ENCODE measurements at places on chromosomes 3 and 15.

- DNase-seq, result no peak
Observed at GRCh38 chr15:43107751-43108150, 1.9 kb upstream of the UBR1 start.

DNA sequence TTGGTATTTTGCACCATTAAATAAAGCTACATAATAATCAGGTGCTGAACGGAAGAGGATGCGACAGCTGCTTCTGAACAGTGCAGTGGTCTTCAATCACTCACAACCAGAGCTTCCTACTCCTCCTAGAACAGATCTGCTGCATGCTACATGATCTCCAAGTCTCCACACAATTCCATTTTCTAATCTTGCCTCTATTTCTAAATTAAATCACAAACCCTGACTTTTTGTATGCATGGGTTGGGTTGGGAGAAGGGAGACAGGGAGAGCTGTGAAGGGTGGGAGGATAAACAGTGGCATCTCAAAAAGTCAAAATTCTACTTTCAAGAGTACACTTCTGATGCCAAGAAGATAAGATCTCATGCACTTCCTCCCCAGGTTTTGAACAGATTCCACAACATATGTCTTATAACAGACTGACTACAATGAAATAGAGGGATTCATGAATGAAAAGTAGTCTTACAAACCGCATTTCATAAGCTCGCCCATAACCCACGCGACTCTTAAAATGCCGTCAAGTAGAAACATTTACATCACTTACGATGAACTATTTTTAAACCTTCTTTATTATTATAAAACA lies 57.2 kb downstream of the CHSY1 start:
- DNase-seq, result no peak

DNA sequence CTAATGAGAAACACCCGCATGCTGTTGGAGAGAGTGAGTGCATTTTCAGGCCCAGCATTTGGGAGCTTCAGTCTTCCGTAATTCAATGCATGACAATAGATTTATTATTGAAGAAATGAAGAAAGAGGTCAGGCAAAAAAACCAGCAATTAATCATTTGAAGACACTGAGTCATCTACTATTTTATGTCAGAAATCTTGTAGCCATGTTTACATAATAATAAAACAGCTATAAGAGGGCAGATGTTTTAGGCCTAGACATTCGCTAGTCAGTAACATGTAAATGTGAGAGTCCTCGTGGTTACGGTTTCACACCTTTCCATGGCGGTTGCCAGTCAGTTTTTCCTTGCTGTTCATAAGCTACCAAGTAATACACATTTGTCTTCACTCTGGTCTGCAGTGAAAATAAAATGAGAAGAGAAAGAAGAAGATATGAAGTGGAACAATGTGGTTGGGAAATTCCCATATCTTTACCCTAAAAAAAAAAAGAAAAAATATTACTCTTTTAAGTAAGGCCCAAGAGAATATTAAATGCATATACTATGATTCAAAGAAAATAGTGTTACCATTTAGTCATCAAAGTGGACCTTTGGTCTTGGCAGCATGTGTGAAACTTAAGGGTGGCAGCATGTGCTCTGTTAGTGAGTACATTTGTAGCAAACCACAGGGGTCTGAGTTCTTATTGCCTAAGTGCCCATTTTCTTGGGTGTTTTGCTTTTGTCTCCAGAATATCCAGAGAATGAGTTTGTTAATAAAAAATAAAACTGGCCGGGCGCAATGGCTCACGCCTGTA lies 140.5 kb upstream of the TBL1XR1 start:
- no peak for DNase-seq

DNA sequence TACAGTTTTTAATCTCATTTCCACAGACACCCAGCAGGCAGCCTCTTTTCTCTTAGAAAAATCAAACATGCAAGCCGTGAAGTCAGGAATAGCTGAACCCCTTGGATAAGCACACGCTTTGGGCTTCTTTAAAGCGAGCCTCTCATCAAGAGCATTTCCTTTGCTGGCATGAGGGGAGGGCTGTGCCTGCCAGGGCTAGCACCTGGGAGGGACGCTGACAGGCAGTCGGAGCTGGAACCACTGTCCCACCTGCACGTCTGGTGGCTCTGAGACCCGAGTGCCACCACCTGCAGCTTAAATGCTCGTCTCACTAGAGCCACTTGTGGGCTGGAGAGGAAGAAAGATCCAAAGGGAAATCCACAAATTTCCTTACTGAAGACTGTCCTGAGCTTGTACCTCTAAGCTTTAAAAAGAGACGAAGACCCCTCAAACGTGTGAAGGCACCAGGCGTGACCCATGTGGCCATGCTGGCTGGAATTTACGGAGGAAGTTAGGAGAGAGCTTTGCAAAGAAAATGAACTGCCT lies 9.4 kb downstream of the MAP6D1 start:
- no peak for DNase-seq

- no peak for DNase-seq
Observed at GRCh38 chr3:127785711-127786265, 36.5 kb downstream of the MGLL start.

DNA sequence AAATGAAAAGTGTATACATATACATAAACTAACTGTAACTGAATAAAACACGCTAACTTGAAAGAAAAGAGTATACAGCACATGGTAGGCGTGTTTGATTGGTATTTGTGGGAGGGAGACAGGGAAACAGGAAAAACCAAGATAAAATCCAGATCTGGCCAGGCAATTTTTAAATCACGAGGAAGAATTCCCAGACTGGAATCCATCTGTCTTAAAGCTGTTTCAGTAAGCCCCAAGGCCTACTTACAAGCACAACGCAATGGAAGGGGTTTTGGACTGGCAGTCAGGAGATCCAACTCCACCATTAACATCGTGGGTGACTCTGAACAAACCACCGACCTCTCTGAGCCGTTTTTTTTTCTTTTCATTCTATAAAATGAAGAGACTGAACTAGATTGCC lies 195.8 kb downstream of the OSBPL10 start:
- no peak for DNase-seq

GRCh38 chr15:96092186-96092585 lies 238.3 kb upstream of the NR2F2 start:
- DNase-seq, result no peak

GRCh38 chr15:31352911-31353811 lies 26.5 kb downstream of the KLF13 start:
- DNase-seq, result no peak

DNA sequence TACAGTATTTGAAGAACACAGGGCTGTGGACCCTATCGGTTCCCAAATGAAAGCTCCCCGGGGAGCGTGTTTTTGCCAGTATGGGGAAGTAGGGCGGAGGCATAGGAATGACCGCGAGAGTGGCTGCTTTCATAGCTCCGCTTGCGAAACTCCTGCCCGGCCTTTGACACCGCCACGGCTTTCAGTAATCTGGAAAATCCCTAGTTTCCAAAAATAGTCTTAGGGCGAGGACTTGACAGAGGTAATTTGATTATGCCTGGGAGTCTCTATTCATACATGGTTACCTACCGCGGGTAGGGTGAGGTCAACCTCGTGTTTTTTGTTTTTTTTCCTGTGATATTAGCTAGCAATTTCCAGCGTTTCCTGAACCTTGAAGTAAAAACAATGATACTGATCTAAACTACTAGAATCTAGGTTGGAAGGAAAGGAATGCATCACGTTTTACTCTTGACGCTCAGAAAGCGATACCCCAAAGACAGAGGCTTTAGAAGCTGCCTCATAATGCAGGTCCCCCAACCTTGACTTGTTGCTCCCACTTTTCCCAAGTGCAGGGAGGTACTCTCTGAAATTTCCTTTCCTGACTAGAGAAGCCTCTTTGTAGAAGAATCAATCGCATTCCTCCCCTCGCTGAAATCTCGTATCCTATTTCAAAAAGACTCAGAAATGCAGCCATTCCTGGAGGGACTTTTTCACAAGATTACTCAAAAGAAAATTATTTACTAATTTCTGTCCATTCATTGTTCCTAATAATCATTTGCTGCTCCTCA lies 894 bp upstream of the CCNL1 start:
- DNase-seq, result peak; percentile 31

- DNase-seq, result no peak
Observed at GRCh38 chr3:52490939-52491526, 4.1 kb upstream of the STAB1 start.

DNA sequence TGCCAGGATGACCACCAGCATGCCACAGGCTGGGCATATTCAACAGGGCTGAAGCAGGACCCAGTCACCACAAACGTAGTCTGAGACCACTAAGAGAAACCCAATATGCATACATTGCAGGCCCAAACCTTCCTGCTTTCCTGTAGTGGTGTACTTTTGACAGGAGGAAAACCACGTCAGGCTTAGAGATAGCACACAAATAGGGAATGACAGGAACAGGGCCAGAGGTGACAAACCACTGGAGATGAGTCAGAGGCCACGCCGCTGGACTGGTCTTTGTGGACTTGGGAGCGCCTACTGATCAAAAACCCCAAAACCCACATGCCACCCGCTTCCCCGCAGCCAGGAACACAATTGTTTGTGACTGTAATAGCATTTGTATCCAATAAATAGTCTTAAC lies 3.6 kb upstream of the EFCAB12 start:
- DNase-seq, result no peak

GRCh38 chr15:41989573-41990242 lies 17.4 kb upstream of the EHD4 start:
- peak; percentile 87 for DNase-seq

GRCh38 chr3:150249779-150250470 lies 158.2 kb upstream of the TSC22D2 start:
- no peak for DNase-seq

GRCh38 chr3:77526573-77527113 lies 486.7 kb downstream of the ROBO2 start:
- DNase-seq, result no peak

DNA sequence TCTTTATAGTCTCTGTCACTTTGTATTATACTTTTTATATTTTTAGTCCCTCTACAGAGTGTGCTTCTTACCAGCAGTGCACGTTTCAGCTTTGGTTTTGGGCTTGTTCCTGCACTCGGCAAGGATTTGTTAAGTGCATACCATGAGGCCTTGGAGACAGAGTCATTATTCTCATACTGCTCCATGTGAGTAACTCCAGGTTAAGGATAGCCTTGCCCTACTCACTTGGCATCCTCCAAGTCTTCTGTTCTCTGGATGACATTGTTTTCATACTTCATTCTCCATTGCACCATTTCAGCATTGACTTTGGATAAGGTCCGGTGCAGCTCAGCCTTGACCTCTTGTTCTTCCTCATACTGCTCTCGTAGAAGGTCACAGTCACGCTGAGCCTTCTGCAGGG lies 96.4 kb downstream of the MYH15 start:
- no peak for DNase-seq

DNA sequence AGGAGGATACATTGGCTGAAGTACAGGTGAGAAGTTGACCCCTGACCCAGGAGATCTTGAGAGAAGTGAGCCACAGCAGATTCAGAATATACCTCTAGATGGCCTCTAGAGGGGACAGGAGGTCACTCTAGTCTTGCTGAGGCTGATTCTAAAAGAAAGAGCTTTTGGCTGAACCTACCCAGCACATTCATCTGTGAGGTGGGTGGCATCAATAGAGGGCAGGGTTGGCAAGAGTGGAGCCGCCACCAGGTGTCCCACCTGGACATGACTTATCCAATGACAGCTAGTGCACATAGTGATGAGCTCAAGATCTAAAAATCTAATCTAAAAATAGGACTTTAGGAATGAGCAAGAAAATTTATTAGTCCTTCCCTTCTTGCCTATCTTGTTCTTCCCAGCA lies 51.6 kb downstream of the CYP19A1 start:
- DNase-seq, result no peak

- no peak for DNase-seq
Observed at GRCh38 chr15:47872869-47873432, 155.6 kb downstream of the SEMA6D start.

DNA sequence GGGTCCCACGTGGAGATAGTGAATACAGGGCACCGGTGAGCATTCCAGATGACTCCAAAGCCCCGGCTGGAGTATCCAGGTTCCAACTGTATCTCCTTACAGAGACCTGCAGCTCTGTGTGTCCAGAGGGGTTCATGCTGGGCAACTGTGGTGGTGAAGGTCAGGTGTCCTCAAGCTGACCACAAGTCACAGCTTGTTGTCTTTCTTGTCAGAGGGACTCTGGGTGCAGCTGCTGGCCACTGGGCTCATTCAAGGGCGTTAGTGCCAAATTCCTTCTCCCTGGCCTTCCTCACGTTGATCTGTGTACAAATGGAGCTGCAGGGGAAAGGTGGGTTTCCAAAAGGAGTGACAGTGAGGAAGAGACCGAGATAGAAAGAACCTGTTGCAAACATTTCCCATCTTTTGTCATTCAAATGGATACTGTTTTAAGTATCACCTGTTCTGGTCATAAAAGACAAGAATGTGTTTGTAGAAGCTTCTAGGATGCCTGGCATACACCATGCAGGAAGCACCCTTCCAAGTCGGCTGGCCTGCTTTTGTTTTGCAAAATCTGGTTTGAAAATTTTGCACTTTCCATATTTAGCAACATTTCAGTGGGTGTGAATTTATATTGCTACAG lies 52.5 kb downstream of the CEMIP start:
- DNase-seq, result no peak

DNA sequence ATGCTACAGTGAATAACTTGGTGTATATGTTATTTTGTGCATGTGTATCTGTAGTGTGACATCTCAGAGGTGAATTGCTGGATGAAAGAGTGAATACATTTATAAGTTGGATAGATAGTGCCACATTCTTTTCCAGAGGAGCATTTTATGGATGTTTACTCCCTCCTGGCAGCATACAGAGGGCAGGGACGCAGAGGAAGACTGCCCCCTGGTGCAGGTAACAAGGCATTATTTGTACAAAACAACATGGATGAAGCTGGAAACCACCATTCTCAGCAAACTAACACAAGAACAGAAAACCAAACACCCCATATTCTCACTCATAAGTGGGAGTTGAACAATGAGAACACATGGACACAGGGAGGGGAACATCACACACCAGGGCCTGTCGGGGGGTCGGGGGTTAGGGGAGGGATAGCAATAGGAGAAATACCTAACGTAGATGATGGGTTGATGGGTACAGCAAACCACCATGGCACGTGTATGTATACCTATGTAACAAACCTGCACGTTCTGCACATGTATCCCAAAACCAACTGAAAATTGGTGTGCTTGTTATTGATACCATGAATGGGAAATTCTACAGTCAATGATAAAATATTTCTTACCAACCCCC lies 57.9 kb upstream of the CTXND1 start:
- no peak for DNase-seq

- DNase-seq, result no peak
Observed at GRCh38 chr3:42488687-42489086, 13.8 kb upstream of the VIPR1 start.

DNA sequence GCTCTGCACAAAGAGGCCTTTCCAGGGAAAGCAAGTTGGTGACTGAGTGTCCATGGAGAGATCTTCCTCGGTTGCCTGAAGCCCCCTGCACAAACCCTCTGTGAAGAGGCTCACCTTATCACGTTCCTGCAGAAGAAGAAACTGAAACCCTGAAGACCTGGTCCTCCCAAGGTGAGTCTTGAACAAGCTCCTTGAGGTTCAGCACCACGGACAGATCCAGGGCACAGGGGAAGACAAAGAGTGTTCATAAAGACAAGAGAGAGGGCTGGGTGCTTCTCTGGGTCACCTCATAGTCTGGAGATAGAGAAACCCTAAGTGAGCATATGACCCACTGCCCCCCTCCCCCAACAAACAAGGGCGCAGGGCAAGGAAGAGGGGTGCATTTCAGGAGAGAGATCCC lies 21.7 kb upstream of the TBC1D21 start:
- DNase-seq, result peak; percentile 19

GRCh38 chr15:27686971-27687370 lies 412.1 kb downstream of the OCA2 start:
- DNase-seq, result no peak
